Omental fat pad (tissue), 4 donors: ENCODE measurements at places on chromosomes 4 and X. TPM values are rescaled to one million over a fixed set of nuclear protein-coding genes. Genes with fewer than 3 reads are reported as not detected.
A peak's percentile ranks its signal among the peaks of the same experiment; 100 is the strongest.

DNA sequence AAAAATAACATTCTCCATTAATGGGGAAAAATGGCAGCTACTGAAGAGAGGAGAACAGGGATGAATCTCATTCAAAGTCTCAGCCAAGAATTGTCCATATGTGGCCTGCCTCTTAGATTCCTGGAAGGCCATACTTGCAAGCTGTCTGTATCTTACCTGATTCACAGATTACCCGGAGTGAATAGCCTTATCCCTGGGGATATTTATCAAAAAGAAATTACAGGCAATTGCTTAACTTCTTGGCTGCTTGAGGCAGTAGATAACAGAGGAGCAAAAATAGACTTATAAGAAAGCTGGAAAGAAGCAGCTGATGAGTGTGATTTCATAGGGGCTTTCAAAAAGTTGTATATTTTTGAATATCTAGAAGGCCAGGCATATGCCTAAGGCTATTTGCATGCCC lies 68.8 kb upstream of the PPP1R2C start:
- DNase-seq, result no peak

UCHL1 gene
- total RNA-seq, result 205 TPM

IDH3G gene
- 79.9 TPM for total RNA-seq

DNA sequence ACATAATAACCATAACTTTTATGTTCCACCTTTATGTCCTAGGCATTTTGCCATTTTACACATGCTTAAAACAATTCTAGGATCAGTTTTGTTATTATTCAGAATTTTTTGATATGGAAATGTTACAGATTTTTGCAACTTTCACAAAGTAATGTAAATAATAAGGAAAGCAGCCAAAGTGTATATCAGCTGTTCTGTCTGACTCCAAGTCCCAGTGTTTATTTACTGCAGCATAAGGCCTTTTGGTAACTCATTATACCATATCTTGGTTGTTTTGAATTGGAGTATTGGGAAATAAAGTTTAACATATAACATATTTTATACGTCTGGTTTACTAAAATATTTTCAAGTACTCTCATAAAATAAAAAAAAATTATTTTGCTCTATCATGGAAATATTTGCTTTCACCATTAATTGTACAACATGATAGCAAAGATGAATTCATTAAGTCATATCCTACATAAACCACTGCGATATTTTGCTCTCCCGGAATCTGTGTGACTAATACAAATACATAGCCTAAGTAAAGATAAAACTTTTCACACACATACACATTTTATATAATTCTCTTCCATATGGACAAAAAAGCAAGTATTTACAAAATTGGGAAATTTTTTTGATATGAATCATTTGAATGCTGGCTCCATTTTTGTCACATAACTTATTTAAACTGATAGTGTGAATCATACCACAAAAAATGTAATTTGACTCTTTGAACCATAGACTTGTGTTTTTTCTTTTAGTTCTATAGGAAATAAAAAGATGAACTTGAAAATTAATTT lies 399.0 kb downstream of the PABPC4L start:
- no peak for DNase-seq

GRCh38 chrX:27976284-27976683 lies 5.0 kb downstream of the DCAF8L1 start:
- no peak for DNase-seq

GRCh38 chr4:145933134-145933533 lies 5.5 kb downstream of the ZNF827 start:
- no peak for DNase-seq

GAGE12H gene
- not detected for total RNA-seq

DNA sequence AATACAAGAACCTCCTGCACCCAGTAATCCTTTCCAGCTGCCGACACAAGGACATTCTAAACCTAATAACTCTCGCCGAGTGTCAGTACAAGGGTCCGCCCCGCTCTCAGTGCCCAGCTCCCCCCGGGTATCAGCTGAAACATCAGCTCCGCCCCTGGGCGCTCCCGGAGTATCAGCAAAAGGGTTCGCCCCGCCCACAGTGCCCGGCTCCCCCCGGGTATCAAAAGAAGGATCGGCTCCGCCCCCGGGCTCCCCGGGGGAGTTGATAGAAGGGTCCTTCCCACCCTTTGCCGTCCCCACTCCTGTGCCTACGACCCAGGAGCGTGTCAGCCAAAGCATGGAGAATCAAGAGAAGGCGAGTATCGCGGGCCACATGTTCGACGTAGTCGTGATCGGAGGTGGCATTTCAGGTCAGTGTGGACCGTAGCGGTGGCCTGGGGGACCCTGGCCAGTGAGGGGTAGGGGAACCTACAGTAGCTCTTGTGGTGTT lies at the start of gene MAOA:
MAOA (plus strand) TSS at position 295 of the 490 bp plus-strand sequence; CDS start at position 338, 43 bp downstream.
- DNase-seq, result peak; percentile 41

GRCh38 chr4:3317656-3318211 lies 24.9 kb downstream of the RGS12 start:
- DNase-seq, result no peak

CPLX1 gene
- not detected for total RNA-seq

DNA sequence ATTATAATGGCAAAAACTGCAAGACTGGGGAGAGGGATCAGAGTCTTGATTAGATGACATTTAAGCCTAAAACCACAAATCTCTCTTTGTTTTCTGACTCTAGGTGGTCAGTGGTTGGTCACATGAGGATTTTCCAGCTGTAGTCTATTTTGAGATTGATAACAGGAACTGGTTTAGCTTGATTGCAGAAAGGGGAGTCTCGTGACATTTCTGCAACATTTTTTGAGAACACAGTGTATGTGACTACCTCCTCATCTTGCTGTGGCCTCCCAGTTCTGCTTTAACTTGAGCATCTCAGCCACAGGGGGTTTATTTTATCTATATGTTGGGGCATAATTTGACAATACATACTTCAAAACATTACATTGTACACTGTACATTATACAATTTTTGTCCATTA lies 726.4 kb upstream of the MAGEB2 start:
- no peak for DNase-seq

DNA sequence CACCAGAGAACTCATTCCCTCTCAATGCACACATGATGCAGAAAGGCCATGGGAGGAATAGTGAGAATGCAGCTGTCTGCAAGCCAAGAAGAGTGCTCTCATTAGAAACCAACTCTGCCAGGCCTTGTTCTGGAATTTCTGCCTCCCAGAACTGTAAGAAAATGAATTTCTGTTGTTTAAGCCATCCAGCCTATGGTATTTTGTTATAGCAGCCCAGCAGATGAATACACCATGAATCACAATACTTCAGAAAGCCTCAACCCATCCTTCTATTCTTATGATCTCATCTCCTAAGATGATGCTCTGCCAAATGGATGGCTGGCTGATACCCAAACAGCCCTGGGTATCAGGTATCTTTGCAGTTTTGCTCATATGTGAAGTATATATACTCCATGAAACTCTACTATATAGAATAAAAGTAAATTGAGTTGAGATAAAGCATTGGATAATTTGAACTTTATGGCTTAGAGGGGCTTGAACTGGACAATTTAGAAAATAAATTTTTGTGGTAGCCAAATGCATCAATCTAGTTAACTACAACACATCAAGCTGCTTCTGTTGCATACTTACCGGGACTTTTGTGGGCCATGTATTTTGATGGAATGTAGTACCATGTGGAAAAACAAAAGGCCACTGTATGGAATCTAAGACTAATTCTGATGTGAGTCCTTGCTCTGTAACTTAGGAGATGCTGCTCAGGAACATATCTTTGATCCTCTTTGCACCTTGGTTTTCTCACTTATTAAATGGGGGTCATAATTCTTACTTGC lies 245.9 kb downstream of the HS3ST1 start:
- no peak for DNase-seq

DNA sequence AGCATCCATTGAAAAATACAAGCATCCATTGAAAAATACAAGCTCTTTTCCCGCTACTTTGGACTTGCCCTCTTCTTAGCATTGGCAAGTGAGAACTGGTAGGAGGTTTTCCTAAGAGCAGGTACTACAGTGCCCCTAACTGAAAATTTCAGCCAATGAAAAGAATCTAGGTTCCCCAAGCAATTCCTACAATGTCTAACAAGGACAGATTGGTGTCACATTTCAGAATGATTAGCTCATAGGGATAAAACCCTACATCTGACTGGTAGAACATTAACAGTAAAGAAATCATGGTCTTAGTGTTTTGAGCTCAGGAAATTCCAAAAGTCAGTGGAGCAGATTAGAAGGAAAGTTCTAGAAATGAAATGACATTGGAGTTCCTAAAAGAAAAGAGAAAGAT lies 68.6 kb upstream of the QRFPR start:
- DNase-seq, result no peak

SPIN4 gene
- 1.7 TPM for total RNA-seq

DNA sequence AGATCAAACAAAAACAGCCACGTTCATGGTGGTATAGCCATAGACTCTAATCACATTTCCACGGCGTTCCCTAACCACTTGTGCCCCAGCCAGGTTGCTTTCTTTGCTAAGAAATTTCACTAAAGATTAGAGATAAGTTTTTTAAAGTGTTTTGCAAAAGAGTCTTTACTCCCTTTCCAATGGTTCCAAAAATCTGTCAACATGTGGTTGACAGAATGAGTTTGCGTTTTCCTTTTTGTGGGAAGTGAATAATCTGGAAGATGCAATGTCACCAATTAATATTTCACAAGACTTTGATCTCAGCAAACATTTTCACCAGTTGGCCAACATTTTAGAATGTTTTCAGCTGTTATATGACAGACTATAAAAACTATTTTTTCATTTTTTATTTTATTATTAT lies 35.3 kb downstream of the CXCL1 start:
- no peak for DNase-seq

DNA sequence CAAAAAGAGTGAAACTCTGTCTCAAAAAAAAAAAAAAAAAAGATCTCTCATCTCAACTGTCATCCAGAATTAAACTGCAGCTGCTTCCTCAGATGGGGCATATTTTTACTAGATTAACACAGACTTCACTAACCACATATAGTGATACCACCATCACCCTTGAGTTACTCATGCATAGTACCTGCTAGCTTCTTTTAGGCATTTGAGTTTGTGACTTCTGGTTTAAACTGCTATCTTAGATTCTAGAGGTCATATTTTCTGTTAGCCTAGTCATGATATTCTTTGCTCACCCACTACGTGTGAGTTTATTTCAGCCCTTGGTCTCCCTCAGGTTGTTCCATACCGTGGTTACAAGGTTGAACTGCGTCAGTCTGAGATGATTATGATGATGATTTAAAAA lies 154.9 kb upstream of the BMP3 start:
- DNase-seq, result no peak

- DNase-seq, result no peak
These were observed 27.2 kb upstream of the IGSF1 start for GRCh38 chrX:131316260-131316659.

PSMD10 gene
- 23.3 TPM for total RNA-seq

DNA sequence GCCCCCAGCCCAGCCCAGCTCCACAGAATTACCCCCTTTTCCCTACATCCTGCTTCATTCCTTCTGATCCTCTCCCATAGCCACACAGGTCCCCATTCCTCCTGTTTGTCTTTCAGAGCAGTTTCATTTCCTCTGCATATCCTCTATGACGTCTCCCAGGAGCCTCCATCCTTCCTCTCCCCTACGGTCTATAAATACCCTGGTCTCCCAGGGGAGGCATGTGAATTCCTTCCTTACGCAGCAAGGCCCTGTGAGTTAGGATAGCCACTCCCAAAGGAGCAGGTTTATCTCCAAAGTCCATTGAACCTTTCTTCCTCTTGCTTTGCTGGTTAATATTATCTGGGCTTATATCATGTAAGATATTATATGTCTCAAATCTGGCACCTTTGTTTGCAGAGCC lies 8.4 kb upstream of the APLN start:
- DNase-seq, result no peak

KDR gene
- 163 TPM for total RNA-seq

DNA sequence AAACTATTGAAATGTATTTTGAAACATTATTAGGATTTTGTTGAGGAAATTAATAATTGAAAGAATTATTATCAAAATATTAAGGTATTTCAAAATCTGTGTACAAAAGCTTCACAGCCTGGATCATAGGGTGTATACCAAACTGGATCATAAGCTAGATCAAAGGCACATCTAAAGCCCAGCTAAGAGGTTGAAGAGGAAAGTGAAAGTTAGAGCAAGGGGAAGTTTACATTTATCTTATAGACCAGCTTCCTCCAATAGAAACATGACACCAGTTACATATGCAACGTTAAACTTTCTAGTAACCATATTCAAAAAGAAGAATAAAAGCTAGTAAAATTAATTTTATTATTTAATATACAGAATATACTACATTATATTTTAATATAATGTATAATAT lies 227.2 kb upstream of the BMP3 start:
- DNase-seq, result no peak

DNA sequence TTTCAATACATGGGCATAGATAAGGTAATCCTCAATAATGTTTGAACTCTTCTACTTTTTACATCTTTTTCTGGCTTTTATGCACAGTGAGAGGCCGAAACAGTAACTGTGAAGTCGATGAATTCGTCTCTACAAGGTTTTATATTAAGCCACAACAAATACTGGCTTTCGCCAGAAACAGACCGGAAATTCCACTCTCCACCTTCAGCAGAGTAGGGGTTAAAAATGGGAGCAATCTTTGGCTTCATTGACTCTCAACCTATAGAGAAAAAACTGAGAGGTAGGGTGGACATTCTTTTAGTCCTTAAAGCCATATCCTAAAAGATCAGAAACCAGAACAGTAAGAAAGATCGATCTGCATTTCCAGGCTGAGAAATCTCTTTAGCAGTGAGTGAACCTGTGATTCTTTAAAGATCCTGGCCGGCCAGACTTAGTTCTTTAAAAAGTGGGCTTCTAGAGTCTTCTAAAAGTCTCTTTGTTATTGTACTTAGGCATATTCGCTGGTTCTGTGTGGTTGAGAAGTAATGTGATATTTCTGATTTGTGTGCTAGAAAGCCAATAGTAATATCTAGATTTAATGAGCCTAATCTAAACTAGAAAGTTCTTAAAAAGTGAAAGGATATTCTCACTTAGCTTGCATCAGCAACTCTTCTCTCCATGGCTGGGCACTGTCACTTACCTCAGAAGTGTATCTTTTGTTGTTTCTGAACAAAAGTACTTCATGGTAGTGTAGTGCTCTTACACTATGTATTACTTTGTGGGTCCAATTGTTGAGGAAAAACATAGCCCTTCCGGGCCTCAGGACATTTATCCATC lies 2.0 kb downstream of the HSPA4L start:
- no peak for DNase-seq

PPBP gene
- 1.9 TPM for total RNA-seq

DNA sequence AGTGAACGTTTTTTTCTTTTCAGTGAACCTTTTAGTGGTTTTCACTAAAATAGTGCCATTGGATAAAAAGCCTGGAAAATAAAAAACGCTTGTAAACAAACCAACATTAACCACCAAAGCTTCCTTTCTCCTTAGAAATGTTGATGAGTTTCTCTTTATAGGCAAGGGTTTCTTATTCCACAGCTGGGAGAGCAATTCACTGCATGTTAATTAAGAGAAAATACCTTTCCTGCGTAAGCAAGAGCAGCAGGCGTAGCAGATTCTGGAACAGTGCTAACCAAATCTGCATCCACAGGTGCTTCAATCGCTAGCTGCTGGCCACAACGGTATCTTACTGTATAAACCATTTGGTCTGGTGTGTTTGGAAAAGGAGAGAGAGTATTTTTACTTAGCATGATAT lies 13.3 kb upstream of the AASDH start:
- no peak for DNase-seq

GRCh38 chr4:98260047-98260578 lies 1.1 kb upstream of the RAP1GDS1 start:
- DNase-seq, result no peak

SLITRK4 gene
- 3.9 TPM for total RNA-seq

GRCh38 chr4:128332081-128332480 lies 44.5 kb upstream of the PGRMC2 start:
- no peak for DNase-seq

ODAPH gene
- not detected for total RNA-seq

- no peak for DNase-seq
These were observed 555 bp upstream of the SPP1 start for GRCh38 chr4:87974856-87975462.

TAF1 gene
- 37.1 TPM for total RNA-seq
